BJ (cell line): ENCODE measurements at places on chromosomes 5 and 9.
A peak's percentile ranks its signal among the peaks of the same experiment; 100 is the strongest.

DNA sequence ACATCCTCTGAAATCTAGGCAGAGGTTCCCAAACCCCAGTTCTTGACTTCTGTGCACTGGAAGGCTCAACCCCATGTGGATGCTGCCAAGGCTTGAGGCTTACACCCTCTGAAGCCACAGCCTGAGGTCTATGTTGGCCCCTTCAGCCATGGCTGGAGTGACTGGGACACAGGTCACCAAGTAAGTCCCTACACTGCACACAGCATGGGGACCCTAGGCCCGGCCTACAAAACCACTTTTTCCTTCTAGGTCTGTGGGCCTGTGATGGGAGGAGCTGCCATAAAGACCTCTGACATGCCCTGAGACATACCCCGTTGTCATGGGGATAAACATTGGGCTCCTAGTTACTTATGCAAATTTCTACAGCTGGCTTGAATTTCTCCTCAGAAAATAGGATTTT, 418.8 kb upstream of the CCNH start:
- DNase-seq: no peak

DNA sequence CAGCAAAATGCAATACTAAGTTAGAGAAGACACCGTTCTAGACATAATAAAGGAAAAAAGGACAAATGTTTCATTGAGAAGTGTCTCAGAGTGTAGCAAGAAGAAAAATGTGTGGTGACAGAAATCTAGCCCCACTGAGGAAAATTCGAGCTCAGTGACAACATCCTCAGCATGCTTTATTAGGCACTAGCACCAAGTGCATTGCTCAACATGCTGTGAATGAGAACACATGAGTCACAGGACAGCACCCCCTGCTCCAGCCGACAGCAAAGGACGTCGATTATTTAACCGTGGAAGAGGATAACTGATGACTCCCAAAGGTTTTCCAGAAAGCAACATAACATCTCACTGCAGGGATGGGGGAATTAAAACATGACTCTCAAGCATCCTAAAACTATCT, 182.7 kb downstream of the GNAQ start:
- peak; percentile 55 for DNase-seq

GRCh38 chr5:59354274-59354673, 539.3 kb downstream of the PDE4D start:
- no peak for DNase-seq

GRCh38 chr9:12643686-12644085, 49.5 kb upstream of the TYRP1 start:
- no peak for DNase-seq

DNA sequence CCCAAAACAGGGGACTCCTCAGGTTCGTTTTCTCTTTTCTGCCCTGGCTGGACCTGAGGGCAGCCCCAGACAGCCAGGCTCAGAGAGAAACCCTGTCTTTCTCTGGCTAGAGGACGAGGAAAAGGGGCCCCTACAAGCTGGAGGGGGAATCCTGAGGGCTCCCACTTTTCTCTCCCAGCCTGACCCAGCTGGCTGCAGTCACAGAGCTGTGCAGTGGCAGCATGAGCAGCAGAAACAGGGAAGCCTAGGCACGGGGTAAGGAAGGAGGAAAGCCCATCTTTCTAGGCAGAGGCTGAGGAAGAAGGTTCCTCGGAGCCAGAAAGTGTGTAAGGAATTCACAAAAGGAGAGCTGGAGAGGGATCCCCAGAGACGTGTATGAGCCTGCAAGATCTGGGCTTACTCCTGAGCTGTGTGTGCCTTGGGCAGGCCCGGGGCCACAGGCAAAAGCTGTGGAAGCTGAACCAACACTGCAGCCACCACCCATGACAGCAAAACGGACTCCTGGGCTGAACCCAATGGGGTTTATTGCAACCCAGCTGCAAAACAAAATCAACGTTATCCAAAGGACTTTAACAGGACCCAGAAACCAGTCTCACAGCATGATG, 16.2 kb downstream of the CAMSAP1 start:
- DNase-seq: no peak

- DNase-seq: peak; percentile 9
These were observed 113.2 kb downstream of the STK32A start for GRCh38 chr5:147348046-147348445.

DNA sequence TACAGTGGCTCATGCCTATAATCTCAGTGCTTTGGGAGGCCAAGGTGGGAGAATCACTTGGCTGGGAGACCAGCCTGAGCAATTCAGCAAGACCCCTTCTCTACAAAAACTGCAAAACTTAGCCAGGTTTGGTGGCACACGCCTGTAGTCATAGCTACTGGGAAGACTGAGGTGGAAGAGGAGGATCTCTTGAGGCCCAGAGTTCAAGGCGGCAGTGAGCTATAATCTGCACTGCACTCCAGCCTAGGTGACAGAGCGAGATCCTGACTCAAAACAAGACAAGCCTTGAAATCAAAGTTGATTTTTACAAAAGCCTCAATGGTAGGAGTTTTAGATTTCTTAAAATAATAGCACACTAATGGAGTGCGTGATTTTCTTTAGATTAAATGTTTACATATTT, 14.6 kb downstream of the UBE2D2 start:
- DNase-seq: no peak

DNA sequence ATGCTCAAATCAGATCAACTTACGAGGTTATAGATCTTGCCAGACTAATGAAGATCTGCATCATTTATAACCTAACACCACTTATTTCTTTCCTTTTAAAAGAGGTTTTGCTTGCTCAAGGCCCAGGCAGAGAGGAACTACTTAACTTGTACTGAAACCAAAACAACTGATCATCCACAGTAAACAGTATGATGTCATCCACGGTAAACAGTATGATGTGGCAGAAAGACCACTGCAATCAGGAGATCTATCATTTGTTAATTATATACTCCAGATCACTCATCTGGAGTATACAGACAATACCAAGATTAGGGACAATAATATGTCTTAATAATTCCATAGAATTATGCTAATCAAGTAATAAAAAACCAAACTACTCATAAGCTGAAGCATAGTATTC, 116.8 kb downstream of the ADAMTS6 start:
- no peak for DNase-seq

DNA sequence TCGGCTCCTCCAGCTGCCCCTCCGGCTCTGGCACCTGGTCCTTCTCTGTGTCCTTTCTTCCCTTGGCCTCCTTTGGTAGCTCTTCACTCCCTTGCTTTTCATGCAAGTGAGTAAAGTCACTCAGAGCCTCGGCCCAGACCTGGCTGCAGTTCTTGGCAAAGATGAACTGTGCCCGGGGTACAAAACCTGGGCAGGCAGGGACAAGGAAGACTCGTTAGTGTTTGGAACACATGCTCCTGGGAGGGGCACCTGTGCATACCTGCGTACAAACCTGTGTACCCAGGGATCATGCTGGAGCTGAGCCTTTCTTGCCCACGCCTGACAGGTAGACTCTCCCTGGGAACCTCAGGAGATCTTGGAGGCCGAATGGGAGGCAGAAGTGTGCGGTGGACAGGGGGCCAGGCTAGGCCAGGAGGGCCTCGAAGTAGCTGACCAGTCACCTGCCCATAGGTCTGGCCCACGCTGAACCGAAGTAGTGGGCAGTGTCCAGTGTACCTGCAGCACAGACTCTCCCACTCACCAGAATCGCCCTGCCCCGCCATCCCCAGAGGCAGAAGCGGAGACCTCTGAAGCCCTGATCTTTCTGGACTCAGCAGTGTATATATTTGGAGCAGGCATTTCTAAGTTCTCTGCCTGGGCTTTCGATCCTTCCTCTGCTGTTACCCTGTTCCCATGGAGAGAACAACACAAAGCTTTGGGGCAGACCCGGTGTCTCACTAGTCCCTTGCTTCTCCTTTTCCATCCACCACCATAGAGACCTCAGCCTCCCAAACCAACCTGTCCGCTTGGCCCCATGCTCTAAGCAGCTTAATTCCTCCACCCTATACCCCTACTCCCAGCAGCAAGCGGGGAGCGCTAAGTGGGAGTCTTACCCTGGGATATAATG, 41.9 kb upstream of the TESK1 start:
- DNase-seq: no peak

- DNase-seq: peak; percentile 41
These were observed 103.2 kb upstream of the VCAN start for GRCh38 chr5:83368319-83368718.

- no peak for DNase-seq
These were observed 53.2 kb downstream of the FAM114A2 start for GRCh38 chr5:153985498-153985897.

DNA sequence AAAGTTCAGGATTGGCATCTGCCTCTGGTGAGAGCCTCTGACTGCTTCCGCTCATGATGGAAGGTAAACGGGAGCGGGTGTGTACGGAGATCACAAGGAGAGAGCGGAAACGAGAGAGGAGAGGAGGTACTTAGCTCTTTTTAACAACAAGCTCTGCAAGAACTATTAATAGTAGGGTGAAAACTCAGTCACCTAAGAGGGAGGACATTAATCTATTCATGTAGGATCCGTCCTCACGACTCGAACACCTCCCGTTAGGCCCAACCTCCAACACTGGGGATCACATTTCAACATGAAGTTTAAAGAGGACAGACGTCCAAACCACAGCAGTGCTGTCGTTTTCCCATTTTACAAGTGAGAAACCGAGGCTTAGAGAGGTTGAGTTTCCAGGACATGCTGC, 173.7 kb downstream of the SLC28A3 start:
- no peak for DNase-seq

GRCh38 chr5:32578363-32578762, 7.0 kb upstream of the SUB1 start:
- DNase-seq: no peak

DNA sequence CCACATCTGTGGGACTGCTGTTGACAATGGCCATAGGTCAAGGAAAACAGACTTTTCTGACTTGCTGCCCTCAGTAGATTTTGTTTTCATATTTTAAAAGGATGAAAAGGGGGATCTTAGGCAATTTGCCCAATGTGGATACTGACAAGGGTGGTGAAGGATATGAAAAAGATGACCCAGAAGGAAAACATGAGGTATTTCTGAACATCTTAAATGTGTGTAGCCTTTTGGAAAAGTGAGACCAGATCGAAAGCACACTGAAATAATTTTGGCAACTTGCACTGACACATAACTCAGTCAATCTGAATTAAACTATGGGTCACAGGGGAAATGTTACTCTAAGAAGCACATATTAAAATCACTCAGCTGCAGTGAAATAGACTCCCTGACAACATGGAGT, 1793.0 kb upstream of the ACO1 start:
- DNase-seq: no peak

- DNase-seq: no peak
These were observed 56.2 kb downstream of the DENND4C start for GRCh38 chr9:19286634-19287188.

DNA sequence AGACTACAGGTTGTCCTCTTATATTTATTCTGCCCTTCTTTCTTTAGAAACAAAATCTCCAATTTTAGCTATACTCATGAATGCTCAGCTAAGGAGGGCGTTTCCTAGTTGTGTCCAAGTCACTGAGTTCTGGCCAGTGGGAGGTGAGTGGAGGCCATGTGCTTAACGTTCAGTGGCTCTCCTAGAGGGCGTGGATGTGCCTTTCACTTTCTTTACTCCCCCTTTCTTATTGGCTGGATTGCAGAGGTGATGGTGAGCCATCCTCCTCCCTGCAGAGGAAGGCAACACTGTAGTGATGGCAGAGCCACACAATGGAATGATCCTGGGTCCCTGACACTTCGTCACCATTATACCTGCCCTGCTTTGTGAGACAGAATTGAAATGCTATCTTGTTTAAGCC, 54.6 kb downstream of the ALG2 start:
- no peak for DNase-seq

- DNase-seq: peak; percentile 6
These were observed 879 bp upstream of the UBQLN1 start for GRCh38 chr9:83708515-83709158.

DNA sequence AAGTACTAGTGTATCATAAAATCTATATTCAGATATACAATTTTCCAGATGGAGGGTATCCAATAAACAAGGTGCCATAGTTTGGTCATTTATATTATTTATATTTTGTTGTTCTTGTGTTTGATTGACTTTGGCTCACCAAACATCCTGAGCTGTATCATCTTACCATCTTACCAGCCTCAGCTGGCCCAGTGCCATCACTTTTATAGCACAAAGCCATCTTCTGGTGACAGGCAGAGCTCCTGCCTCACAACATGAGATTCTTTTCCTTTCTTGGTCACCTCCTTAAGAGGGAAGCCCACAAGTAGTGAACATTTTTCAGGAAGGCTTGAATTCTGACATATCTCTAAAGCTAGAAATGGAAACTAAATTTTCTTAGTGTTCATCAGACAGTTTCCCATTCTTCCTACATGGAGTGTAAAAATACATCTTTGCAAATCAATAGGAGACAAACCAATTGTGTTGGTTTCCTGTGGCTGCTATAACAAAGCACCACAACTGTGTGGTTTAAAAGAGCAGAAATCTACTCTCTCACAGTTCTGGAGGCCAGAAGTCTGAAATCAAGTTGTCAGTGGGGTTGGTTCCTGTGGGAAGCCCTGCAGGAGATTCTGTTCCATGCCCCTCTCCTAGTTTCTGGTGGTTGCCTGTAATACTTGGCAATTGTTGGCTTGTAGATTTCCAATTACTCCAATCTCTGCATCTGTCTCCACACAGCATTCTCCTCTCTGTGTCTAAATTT, 341.8 kb downstream of the MAN2A1 start:
- DNase-seq: no peak

GRCh38 chr5:176941951-176942350, 42.8 kb upstream of the HK3 start:
- no peak for DNase-seq

DNA sequence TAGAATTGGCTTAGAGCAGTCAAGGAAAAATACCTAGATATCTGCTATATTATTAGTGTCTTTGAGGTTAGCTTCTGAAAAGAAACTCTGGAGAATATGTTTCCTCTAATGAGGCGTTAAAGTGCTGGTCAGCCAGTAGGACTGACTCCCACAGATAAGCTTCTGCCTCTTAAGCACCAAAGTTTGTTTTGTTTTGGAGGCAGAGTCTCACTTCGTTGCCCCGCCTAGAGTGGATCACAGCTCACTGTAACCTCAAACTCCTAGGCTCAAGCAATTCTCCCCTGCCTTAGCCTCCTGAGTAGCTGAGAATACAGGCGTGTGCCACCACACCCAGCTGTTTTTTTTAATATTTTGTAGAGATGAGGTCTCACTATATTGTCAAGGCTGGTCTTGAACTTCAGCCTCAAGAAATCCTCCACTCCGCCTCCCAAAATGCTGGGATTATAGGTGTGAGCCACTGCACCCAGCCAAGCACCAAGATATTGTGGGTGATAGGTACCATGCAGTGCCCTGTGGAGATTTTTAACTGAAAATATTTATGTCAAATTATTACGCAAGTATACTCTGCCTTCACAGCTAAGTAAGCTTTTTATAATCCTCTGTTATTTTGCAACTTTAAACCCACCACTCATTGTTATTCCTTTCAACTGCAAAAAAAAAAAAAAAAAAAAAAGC, 24.7 kb upstream of the TMEM171 start:
- no peak for DNase-seq

- DNase-seq: no peak
These were observed 41.2 kb upstream of the PTGS1 start for GRCh38 chr9:122329597-122329996.

GRCh38 chr9:109894473-109894872, 114.5 kb downstream of the PALM2AKAP2 start:
- no peak for DNase-seq

- DNase-seq: no peak
These were observed 697 bp downstream of the SLC1A1 start for GRCh38 chr9:4490705-4491625.

GRCh38 chr5:125526966-125527365, 780.5 kb upstream of the ZNF608 start:
- DNase-seq: no peak

- peak; percentile 16 for DNase-seq
These were observed 30.4 kb downstream of the GNG10 start for GRCh38 chr9:111691672-111692329.

GRCh38 chr5:34847056-34847455, 8.1 kb downstream of the TTC23L start:
- no peak for DNase-seq

- no peak for DNase-seq
These were observed 197.1 kb downstream of the ICE1 start for GRCh38 chr5:5619546-5619945.
